ENCODE measurements at places on chromosomes 2 and 18.

- no peak for DNase-seq
Observed at GRCh38 chr2:111954602-111955332, 56.4 kb downstream of the MERTK start.

GRCh38 chr2:219515874-219516629 is 1.8 kb downstream of the ASIC4 start:
- DNase-seq: no peak

- DNase-seq: no peak
Observed at GRCh38 chr2:112938904-112939303, 27.9 kb downstream of the IL37 start.

DNA sequence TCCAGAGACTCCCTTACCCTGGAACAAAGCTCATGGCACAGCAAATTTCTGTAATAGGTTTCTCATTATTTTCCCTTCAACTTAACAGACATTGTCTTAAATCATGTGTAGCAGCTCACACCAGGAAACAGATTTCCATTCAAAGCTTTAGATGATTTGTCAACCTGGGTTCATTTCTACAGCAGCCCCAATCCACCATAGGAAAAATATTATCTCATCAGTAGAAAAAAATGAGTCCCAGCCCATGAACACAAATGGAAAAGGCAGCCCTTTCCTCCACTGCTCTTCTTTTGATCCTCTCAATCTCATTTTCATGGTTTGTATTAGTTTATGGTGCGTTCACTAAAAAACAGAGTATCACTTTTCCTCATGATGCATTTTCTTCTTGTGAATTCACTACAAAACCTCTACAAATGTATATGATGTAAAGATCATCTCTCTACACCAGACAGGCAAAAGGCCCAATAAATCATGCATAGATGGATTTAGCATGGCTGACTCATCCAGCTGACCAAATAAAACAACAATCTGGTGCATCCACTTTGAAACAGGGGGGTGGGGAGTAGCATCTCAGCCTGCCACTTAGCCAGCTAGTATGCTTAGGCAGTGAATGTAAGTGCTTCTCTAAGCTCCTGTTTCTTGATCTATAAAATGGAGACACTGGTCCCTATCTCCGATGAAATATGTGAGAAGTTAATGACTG is 78.6 kb downstream of the SATB2 start:
- no peak for DNase-seq

- DNase-seq: no peak
Observed at GRCh38 chr2:11290211-11290610, 54.2 kb downstream of the ROCK2 start.

DNA sequence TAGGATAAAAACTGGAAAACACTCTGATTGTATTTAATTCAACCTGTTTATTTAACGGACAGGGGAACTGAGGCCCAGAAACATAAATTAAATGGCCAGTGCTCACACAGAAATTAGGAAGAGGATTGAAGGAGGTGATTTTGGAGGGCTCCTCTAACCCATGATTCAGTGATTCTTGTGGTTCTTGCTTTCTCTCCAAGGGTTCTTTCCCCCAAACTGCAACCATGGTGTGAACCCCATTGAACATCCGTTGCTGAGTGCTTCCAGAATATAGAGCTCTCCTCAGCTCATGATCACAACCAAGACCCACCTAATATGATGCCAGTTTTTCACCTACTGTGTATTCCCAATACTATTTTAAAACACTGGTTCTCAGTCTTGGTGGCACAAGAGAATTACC is 41.4 kb downstream of the BMP10 start:
- DNase-seq: no peak

DNA sequence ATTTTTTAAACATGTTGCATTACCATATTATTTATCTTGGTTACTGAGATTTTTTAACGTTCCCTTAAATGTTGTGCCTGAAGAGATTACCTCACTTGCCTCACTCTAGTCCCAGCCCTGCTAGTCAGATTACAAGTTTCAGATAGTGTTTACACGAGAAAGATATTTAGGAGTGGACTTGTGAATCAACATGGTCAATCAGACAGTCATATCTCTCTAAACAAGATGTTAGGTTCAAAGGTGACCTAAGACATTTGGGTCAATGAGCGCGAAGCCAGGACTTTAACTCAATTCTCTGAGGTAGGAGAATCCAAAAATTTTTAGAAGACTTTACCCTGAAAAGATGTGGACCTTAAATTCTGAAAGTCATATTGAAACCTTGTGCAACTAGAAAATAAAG is 14.8 kb upstream of the CALCRL start:
- DNase-seq: no peak

GRCh38 chr18:66209656-66210055 is 394.2 kb downstream of the CDH19 start:
- no peak for DNase-seq

GRCh38 chr2:104975851-104976250 is 62.0 kb upstream of the MRPS9 start:
- DNase-seq: no peak

DNA sequence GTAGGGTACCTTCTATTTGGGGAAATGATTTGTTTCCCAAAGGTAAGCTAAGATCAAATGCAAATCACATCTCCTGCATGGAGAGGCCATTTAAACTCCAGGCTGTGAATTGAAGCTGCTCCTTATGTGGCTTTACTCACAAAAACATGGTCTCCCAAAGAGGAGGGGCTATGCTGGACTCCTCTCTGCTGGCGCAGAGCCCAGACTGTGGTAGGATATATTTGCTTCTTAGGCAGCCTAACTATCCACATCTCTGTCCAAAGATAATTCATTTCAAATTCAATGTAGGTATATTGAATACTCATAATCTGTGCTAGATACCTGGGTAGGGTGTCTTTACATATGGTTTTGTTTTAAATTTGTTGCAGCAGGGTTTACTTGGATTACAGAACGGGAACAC is 358.5 kb downstream of the ALK start:
- no peak for DNase-seq

- no peak for DNase-seq
Observed at GRCh38 chr2:119250718-119251290, 27.2 kb downstream of the STEAP3 start.
